ENCODE measurements at places on chromosomes 2 and 18.

DNA sequence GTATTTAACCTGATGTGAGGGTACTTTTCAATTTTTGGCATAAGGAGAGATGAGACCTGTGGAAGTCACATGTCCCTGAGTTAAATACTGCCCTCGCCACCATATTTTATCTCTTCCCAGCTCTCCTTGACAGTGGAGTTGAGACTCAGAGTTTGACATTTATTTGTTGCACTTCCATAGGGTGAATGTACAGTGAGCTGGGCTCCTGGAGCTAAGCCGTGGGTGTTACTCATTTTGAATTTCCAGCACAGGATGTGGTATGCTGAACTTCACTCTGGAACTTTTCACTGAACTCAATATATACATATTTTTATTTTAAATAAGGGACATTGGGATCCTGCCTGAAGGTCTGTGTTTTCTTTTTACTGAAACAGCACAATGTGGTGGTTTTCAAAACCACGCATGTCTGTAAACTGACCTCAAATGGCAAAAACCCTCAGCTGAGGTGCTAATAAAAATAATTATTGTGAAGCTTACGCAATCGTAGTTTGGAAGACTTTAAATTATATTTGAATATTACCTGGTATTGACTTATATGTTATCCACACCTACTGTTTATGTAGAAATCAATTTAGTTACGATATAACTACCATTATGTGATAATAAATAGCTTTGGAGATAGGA is 12.1 kb downstream of the RNF144A start:
- DNase-seq, result no peak

- DNase-seq, result no peak
These were observed 1830.9 kb upstream of the PIK3C3 start for GRCh38 chr18:40124107-40124506.

- DNase-seq, result no peak
These were observed 74.6 kb downstream of the PDE11A start for GRCh38 chr2:177998006-177998405.

GRCh38 chr2:206463685-206464084 is 20.4 kb downstream of the ADAM23 start:
- no peak for DNase-seq

DNA sequence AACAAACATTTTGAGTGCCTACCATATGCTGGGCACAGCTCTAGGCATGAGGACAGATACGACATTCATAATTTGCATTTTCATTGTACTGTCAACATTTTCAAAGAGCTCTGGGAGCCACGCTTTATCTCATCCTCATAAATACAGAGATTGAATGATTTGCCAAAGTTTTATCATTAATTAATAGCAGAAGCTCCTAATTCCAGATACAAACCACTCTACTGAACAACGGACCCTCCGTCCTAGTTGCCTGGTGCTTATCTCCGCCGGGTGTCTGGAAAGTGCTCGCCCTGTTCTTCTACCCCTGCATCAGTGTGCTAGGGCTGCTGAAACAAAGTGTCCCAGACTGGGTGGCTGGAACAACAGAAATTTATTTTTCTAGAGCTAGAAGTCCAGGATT is 23.8 kb downstream of the SERTAD2 start:
- DNase-seq, result no peak

DNA sequence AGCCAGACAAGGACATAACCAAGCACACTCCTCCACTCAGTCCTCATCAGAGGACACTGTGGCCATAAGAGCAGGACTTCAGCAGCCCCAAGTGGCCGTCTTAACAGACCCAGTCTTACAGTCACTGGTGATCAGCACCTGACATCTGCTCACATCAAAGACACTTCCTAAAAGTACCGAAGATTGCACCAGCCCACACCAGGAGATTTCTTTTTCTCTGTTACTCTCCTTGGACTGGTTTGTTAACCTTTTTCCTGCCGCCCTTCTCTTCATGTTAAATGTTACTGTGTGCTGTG is 44.1 kb downstream of the MRPS5 start:
- no peak for DNase-seq

GRCh38 chr2:217944366-217944765 is 58.4 kb downstream of the TNS1 start:
- DNase-seq, result no peak

All from SHP77 (cell line).